Fibroblast of skin of right quadriceps (primary cell): ENCODE measurements at places on chromosomes 3 and 15.

GRCh38 chr3:113062705-113063104 lies 71.9 kb downstream of the GTPBP8 start:
- DNase-seq = no peak

- no peak for DNase-seq
Measured at GRCh38 chr15:52727815-52728214, 48.6 kb upstream of the ATOSA start.

- DNase-seq = no peak
Measured at GRCh38 chr3:184710870-184711492, 883 bp downstream of the MAGEF1 start.

DNA sequence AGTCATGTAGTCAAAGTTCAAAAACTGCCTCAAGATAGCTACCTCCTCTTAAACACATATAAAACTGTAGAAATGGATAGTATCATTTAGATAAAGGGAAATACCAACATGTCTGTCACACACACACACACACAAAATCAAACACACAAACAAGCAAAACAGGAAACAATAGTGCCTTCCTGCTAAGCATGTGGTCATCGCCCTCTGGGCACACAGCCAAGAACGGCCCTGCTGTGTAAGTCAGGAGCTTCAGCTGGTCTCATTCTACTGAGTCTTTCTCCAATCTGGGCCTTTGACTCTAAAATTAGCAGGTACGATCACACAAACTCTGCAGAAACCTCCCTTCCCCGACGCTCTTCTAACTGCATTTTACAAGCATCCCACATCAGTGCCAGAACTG lies 272.2 kb upstream of the CHRNA7 start:
- peak; percentile 4 for DNase-seq

DNA sequence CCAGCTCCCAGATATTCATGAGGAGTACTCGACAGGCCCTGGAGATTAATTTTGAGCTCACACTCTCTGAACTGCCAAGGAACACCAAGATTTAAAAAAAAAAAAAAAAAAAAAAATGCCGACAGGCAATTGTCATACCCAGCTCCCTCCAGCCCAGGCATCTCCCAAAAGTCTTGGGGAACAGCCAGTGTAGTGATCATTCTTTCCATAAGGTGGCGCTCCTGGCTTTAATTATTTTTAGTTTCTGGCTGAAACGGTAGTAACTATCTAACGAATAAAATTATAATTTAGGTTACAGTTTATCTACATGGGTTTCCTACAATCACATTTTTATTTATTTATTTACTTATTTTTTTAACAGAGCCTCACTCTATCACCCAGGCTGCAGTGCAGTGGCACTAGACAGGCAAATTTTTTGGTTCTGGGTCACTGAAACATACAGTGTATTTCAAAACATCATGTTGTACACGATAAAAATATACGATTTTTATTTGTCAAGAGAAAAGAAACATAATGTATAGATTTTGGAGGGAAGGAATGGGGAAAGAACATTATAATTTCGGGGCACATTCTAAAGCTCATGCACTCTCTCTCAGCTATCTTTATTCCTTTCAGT lies 157.3 kb downstream of the ADAMTS9 start:
- DNase-seq = peak; percentile 68

- no peak for DNase-seq
Measured at GRCh38 chr3:151436675-151437446, 24.0 kb downstream of the IGSF10 start.

GRCh38 chr15:41948490-41948889 lies 23.9 kb downstream of the EHD4 start:
- DNase-seq = no peak

- no peak for DNase-seq
Measured at GRCh38 chr3:78967061-78967460, 800.7 kb downstream of the ROBO1 start.

DNA sequence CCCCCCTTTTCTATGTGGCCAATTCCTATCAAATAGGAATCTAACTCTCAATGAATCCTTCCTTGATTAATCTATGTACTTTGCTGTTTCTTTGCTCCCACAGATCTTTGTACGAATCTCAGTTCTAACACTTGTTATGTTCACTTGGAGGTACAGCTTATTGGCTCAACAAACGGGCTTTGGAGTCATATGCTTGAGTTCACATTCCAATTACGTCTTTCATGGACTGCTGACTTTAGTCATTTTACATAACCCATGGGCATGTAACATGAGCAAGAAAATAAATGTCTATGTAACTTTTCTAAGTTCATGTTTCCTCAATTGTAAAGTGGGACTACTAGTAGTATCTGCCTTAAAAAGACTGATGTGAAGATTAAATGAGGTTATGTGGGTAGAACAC lies 123.2 kb upstream of the TBC1D5 start:
- no peak for DNase-seq
